ENCODE measurements at places on chromosomes 12 and 14.

GRCh38 chr14:66152747-66153146 is 333.4 kb upstream of the CCDC196 start:
- DNase-seq, result no peak

DNA sequence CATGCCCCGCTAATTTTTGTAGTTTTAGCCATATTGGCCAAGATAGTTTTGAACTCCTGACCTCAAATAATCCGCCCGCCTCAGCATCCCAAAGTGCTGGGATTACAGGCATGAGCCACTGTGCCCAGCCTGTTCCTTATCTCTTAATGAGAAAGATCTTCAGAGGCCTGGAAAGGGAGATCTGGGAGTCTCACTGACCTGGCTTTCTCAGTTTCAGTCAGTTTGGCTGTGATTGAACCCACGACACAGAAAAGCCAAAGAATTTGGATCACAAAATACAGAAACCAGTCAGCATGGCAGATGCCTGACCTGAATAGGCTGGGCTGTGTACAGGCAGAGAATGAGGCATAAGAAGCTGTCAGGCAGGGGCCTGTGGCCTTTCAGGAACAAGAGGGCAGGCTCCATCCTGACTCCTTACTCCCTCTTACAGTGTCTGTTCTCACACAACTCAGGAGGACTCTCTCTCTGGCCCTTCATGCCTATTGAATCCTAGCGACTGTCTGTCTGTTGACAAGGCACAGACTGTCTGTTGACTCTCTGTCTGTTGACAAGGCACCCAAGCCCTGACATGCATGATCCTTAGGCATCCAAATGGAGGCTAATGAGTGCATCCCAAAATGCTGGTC is 366.5 kb upstream of the CCDC196 start:
- no peak for DNase-seq

- DNase-seq, result no peak
Measured at GRCh38 chr12:119840582-119840981, 36.5 kb downstream of the CIT start.

- no peak for DNase-seq
Measured at GRCh38 chr14:33457021-33457420, 493.9 kb downstream of the EGLN3 start.

DNA sequence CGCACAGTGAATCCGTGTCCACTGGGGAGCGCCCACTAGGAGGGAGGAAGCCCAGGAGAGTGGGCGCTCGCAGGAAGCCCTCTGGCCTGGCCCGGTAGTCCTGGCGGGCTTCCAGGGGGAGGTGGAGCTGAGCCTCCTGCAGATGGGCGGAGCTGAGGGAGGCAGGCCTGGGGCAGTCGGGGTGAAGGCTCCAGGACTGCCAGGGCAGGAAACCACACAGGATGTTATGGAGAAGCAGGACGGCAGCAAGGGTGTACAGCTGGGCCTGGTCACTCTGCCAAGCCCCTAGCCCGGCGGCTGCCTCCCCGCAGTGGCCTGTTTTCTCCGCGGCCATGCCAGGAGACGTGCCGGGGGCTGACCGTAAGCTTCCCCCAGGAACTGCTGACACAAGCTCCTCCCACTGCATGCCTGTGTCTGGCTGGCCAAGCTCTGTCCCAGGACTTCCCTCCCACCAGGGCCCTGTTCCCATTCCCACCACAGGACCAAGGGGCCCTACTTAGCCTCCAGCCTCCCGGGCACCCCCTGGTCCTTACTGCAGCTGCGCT is 143.4 kb upstream of the C14orf180 start:
- no peak for DNase-seq

DNA sequence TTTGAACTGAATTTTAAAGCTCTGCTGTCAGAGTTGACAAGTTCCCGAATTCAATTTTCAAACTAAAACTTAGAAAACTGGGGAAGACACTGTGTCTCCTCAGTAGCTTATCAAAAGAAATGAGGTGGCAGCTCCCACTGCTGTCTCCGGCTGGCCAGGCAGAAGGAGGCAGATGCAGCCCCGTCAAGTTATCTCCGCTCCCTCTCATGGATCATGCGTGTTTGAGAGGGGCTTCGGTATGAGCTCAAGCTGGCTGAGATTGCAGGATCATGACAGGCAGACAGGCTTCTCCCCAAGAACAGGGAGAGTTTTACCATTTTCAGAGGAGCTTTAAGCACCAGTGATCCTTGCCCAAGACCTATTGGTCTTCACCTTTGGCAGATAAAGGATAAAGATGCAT is 88.8 kb downstream of the NEDD1 start:
- no peak for DNase-seq

DNA sequence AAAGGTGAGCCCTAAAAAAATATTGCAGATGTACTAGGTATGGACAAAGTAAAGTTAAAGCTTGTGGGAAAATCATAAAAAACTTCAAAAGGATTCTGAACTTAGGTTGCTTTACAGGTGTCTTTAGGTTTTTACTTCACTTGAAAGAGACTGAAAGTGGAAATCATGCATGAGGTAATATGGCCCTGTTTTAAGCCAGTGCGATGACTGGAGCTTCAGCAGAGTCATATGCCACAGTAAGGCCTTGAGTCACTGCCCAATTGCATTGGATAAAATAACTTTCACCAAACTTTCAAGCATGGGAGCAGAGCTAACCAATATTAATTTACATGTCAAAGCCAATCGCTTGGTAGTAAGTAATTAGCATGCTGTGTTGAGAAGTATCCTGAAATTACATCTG is 63.9 kb upstream of the TMEM260 start:
- no peak for DNase-seq

DNA sequence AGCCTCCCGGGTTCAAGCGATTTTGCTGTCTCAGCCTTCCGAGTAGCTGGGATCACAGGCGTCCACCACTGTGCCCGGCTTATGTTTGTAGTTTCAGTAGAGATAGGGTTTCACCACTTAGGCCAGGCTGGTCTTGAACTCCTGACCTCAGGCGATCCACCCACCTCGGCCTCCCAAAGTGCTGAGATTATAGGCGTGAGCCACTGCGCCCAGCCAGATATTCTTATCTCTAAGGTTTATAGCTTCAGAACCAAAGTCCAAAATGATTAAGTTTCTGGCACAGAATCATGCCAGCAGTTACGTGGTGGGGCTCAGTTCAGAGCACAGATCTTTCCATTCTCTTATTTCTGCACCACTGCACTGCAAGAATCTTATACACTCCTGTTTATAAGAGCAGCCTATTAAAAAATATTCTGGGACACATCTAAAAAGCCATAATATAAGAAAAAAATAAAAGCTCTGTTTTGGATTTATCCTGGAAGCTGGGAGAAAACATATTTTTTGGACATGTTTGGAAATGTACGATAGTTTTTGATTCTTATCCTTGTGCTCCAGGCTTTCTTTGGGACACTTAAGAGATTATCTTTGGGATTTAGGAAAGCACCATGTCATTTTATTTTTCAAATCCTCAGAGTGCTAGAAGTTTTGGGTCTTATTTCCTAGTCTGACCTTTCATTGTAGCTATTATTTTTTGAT is 129.6 kb downstream of the LMNTD1 start:
- DNase-seq, result no peak

DNA sequence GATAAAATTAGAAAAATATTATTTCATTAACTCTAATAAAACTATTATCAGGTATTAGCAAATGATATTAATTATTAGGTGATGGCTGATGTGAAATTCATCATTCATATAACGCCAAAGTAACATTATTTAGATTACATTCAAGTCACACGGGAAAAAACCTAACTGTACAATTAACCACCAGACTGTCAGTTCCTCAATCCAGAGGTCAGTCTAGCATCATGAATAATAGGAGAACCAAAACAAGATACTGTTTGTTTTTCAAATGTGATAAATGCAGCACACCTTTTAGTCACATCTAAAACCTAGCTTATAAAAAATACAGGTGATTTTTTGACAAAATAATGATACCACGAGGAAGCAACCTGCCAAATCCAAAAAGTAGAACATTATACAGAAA is 19.6 kb downstream of the SENP1 start:
- DNase-seq, result no peak

DNA sequence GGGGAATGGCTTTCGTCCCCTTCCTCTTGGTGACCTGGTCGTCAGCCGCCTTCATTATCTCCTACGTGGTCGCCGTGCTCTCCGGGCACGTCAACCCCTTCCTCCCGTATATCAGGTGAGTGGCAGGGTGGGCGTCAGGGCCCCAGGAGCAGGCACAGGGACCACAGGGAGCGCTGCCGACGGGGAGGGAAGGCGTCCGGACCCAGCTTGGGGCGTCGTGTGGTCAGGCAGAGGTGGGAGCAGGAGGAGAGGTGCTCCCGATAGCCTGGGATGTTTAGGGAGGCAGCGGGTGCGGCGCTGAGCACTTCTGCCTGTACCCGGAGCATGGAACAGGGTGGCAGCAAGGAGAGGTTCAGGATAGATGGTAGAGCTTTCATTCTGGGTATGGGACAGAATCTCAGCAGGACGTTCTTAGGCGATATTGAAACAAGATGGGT is 444 bp downstream of the DRAM1 start:
- no peak for DNase-seq

GRCh38 chr14:99037777-99038430 is 234.1 kb downstream of the BCL11B start:
- DNase-seq, result no peak

- no peak for DNase-seq
Measured at GRCh38 chr12:111503116-111503515, 96.0 kb downstream of the ATXN2 start.

GRCh38 chr12:43407816-43408645 is 144.0 kb downstream of the ADAMTS20 start:
- DNase-seq, result no peak

GRCh38 chr12:24728366-24728765 is 220.5 kb downstream of the BCAT1 start:
- DNase-seq, result no peak

- no peak for DNase-seq
Measured at GRCh38 chr12:78315028-78315427, 484.3 kb downstream of the NAV3 start.

DNA sequence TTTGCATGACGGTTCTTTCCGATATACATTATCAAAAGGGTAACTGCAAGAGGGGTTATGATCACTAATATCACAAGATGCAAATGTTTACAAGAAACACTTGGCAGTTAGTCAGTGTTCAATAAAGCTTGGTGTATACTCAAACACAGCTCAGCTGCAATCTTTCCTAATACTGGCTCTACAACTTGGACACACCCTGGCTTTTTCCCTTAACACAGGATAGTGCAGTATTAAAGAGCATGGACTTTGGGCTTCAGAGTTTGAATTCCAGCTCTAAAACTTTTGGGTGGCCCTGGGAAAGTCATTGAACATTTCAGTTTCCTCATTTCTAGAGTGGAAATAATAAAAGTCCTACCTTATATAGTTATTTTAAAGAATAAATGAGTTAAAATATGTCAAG is 107.0 kb downstream of the HECTD4 start:
- DNase-seq, result no peak

GRCh38 chr12:79601908-79602307 is 88.9 kb downstream of the PAWR start:
- DNase-seq, result no peak

DNA sequence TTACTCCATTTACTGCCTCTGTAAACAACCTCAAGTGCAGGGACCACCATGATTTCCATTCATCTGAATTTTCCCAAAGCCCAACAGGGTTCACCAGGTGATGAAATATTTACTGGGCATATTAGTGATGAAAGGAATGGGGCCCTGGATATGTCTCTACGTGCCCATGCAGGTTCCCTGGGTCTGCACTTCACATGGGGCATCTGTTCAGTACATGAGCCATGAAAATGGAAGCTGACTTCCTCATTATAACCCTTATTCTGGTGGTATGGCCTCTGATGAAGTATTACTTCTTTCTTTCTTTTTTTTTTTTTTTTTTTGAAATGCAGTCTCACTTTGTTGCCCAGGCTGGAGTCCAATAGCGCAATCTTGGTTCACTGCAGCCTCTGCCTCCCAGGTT is 26.5 kb upstream of the CORO1C start:
- DNase-seq, result no peak

- DNase-seq, result no peak
Measured at GRCh38 chr14:32217301-32217700, 14.2 kb upstream of the RNU6-8 start.

- no peak for DNase-seq
Measured at GRCh38 chr12:46981622-46982021, 97.8 kb upstream of the PCED1B start.
